ENCODE measurements at places on chromosomes 6 and 20. TPM values are rescaled to one million over a fixed set of nuclear protein-coding genes. Genes with fewer than 3 reads are reported as not detected.
A peak's percentile ranks its signal among the peaks of the same experiment; 100 is the strongest.

GRCh38 chr6:127085181-127085580, 33.3 kb upstream of the RSPO3 start:
- no peak for DNase-seq

DNA sequence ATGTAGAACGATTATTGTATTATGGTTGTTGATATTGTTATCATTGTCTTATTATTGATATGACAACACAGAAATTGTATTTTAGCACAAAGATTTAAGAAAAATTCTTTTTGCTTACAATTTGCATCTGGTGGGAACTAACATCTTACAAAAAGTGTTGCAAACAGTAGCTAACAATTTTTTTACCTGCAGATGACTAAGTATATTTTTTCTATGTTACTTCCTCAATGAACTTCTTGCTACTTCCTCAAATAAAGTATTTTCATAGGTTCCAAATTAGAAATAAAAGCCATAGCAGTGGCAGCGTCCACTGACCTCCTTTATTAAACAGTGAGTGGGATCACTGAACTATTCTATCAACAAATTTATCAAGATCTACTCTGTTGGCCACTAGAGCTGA, 847.0 kb downstream of the PHF3 start:
- DNase-seq: no peak

- no peak for DNase-seq
These were observed 79.6 kb downstream of the RPS12 start for GRCh38 chr6:132893772-132894490.

DNA sequence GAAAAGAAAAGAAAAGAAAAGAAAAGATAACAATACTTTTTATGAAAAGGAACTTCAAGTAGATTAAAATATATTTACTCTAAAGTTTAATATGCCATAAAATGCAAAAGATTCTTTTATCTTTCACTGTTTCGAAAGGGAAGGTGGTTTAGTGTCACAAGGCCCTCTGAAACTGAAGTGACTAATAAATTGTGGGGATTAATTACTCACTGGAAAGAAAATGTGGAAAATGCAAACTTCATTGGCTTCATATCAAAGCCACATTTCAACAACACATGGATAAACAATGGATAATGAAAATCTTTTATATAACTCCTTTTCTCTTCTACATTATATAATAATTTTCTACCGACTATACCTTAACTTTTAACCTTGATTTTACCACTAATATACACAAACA, 320.5 kb upstream of the RSPO3 start:
- peak; percentile 66 for DNase-seq

- peak; percentile 55 for DNase-seq
These were observed 23.3 kb upstream of the ARFGEF2 start for GRCh38 chr20:48898210-48898609.

GRCh38 chr6:90997076-90997475, 410.2 kb upstream of the MAP3K7 start:
- no peak for DNase-seq

GRCh38 chr6:46410334-46410953, 80.8 kb downstream of the RCAN2 start:
- peak; percentile 35 for DNase-seq

GRCh38 chr20:46965477-46965876, 70.8 kb downstream of the EYA2 start:
- DNase-seq: no peak

DNA sequence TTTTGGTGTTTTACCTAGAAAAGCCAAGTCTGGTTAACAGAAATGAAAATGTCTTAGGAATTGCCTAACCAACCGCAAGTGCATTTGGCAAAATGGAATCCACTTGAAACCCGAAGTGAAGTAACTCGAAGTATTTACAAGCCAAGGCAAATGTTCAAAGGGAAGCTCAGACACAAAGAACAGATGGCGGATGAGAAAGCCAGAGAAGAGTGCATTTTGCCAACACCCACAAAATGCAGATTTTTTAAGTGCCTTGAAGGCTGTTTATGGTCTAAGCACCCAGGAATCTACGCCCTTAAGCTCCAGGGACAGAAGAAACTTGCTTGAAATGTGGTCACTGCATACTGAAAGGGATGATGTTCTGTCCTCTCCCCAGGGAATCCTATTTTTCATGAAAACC, 70.0 kb upstream of the TBXT start:
- peak; percentile 15 for DNase-seq

- DNase-seq: no peak
These were observed 158.1 kb upstream of the ARG1 start for GRCh38 chr6:131414956-131415355.

- DNase-seq: peak; percentile 75
These were observed 5.7 kb upstream of the TNXB start for GRCh38 chr6:32114796-32115195.

DNA sequence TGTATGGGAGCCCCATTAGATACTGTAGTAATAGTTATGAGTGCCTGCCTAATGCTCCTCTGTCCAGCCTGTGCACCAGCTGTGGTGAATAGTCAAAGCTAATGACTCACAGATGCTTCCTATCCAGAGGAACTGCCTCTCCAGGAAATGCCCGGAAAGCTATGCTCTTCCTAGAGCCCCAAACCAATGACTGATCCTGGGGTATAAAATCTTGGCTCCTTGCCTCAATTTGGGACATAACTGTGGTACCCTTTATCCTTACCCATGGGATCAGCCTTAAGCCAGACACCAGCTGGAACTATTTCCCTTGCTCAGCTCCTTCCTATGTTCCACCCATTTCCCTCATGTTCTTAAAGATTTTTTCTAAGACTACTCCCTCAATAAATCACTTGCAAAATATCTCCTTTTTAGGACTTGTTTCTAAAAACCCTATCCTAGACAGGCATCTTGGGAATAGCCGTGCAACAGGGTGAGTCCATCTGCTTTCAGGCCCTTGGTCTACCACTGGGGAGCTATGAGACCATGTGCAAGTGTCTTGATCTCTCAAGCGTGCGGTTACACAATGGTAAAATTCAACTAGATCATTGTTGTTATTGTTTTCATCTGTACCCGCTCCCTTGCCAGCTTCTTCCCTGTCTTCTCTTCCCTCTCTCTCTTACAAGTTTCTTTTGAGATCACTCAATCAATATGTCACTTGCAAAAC, 283.7 kb downstream of the BTBD3 start:
- DNase-seq: no peak

DNA sequence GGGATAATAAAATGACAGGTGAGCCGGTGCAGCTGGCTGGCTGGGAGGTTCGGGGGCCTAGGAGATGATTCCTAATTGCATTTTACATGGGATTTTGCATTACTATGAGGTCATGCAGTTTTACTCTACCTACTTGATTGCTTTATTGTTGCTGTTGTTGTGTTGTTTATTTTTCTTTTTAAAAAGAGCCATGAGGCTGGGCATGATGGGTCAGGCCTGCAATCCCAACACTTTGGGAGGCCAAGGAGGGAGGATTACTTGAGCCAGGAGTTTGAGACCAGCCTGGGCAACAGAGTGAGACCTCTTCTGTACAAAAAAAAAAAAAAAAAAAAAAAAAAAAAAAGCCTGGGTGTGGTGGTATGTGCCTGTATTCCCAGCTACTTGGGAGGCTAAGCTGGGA, 104.8 kb downstream of the GJA1 start:
- no peak for DNase-seq

- DNase-seq: no peak
These were observed 256.6 kb downstream of the PLCB1 start for GRCh38 chr20:8388707-8389106.

DNA sequence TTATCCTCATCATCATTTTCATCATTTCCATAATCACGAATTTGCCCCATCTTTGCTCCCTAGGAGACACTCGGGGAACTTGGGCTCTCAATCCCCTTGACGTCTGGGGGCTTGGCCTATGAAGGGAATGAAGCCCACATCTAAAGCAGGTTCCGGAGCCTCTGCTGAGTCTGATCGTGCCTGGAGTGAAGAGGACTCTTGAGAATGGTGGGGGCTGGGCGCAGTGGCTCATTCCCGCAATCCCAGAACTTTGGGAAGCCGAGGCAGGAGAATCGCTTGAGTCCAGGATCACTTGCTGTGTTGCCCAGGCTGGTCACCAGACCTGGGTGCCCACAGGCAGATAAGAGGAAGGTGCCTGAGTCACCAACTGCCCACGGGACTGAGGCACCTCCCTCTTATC, 114.5 kb downstream of the SYCP2 start:
- DNase-seq: no peak

DNA sequence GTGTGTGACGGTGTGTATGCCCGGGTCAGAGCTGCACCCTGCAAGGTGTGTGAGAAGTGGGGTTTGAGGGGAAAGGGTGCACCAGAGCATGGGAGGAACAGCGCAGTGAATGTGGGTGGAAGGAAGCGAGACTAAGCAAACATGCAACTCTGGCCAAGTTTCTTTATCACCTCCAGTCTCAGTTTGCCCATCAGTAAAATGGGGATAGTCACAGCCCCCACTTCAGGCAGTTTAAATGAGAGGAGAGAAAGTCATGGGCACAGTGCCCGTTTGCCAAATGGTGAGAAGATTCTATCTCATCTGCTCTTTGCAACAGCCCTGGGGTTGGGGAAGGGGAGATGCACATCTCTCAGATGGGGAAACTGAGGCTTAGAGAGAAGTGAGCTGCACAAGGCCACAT, 12.8 kb upstream of the VSTM2L start:
- no peak for DNase-seq

GRCh38 chr6:34350137-34350933, 42.1 kb downstream of the NUDT3 start:
- DNase-seq: peak; percentile 64

GRCh38 chr6:71388068-71388744, 99.6 kb downstream of the OGFRL1 start:
- DNase-seq: no peak

The RIPPLY2 gene
- total RNA-seq: not detected

The ME1 gene
- 6.4 TPM for total RNA-seq

The SNAP25 gene
- total RNA-seq: 0.58 TPM

The BPIFA1 gene
- total RNA-seq: not detected

The SPTLC3 gene
- 37.4 TPM for total RNA-seq

The HAO1 gene
- not detected for total RNA-seq

The NPEPL1 gene
- total RNA-seq: 24.7 TPM

The MEI4 gene
- not detected for total RNA-seq

The GABRR2 gene
- 0.11 TPM for total RNA-seq

The FYN gene
- 103 TPM for total RNA-seq

The WFDC10B gene
- total RNA-seq: not detected

The MATN4 gene
- total RNA-seq: 0.23 TPM

The TFAP2A gene
- total RNA-seq: 0.29 TPM

The CD109 gene
- 64.8 TPM for total RNA-seq
